CD8-positive, alpha-beta memory T cell (primary cell): ENCODE measurements at places on chromosomes 3 and 15.

DNA sequence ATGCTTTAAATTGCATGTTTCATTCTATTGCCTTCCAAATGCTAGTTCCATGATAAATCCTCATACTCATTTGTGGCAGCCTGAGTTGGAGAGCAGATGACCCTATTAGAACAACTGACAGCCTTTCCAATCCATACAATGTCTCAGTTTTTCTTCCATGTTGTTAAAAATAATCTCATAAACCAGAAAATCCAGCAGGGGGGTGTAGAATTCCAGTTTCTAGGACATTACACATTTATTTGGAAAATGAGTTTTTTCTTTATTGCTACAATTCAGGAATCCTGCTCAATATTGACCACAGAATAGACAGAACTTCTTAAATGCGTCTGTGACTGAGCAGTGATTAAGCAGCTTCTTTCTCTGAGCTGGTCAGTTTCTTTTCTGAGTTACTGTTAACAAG, 174.2 kb upstream of the ATP10A start:
- H3K36me3 ChIP-seq: no peaks in the 10 kb centered on the region
- no peak for DNase-seq
- no peaks in the 10 kb centered on the region for H3K27me3 ChIP-seq
- H3K4me3 ChIP-seq: no peak overlapping the region
- H3K27ac ChIP-seq: no peak overlapping the region

DNA sequence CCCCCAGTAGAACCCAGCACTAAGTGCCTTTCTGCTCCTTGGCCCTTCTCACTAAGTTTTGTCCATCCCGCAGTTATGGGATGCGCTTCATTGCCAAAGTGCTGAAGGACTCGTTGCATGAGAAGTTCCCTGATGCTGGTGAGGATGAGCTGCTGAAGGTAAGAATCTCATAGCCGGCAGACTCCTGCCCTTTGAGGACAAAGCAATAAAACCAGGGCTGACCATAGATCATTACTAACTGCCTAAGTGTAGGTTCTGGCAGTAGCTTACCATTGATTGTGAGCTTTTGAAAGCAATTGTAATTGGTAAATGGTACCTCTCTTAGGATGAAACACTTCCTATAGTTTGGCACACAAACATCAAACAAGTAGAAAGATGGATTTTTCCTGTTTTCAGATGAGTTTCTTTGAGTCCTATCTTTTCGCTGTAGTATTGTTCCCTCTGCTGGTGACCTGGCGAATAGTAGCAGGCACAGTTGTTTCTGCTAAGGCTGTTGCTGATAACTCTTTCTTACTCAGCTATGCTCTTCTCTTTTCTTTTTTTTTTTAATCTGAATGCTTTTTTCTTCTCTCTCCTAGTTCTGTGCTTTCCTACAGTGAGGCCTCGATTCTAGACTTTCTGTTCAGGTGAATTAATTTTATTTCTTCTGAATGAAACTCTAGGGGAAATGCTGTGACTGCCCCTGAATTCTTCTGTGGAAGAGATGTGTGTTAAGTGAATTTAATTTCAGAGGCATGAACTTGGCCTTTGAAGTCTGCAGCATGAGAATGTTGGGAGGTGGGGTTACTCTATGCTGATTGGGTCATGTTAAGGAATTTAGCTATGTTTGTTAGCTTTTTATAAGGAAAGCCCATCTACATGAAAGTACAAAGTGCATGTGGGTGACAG, 47.4 kb upstream of the CRTC3 start:
- H3K36me3 ChIP-seq: peaks cover 64% of the 10 kb centered on the region
- H3K27ac ChIP-seq: no peak overlapping the region
- H3K4me3 ChIP-seq: no peak overlapping the region
- no peaks in the 10 kb centered on the region for H3K27me3 ChIP-seq
- DNase-seq: peak; percentile 33

GRCh38 chr3:13217736-13218540, 144.7 kb upstream of the IQSEC1 start:
- DNase-seq: no peak
- H3K4me1 ChIP-seq: no peaks in the 10 kb centered on the region
- H3K36me3 ChIP-seq: no peaks in the 10 kb centered on the region

DNA sequence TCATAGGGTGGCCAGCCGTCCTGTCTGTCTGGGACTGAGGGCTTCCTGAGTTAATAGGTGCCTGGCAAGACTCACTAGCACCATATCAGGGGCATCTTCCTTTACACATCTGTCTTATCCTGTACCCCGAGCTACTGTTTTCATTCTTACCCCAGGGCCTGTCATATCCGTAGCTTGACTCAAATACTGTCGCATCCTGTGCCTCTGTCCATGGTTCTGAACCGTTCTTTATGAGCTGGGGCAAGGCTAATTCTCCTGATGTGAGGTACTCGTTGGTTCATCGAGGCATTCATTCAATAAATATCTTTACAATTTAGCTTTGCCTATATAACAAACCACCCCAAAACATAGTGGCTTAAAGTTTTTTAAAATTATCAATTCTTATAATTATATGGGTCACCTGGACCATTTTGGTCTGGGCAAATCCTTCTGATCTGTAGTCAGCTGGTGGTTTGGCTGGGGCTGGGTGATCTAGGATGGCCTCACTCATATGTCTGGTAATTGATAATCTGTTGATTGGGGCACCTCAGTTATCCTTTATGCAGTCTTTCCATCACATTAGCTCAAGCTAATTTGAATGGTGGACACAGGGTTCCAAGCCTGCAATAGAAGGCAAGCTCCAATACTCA, 121.2 kb downstream of the TLE3 start:
- no peaks in the 10 kb centered on the region for H3K36me3 ChIP-seq
- no peak overlapping the region for H3K27ac ChIP-seq
- no peak overlapping the region for H3K4me3 ChIP-seq
- H3K27me3 ChIP-seq: peaks cover 5% of the 10 kb centered on the region
